ENCODE measurements at places on chromosomes 3 and 15.

DNA sequence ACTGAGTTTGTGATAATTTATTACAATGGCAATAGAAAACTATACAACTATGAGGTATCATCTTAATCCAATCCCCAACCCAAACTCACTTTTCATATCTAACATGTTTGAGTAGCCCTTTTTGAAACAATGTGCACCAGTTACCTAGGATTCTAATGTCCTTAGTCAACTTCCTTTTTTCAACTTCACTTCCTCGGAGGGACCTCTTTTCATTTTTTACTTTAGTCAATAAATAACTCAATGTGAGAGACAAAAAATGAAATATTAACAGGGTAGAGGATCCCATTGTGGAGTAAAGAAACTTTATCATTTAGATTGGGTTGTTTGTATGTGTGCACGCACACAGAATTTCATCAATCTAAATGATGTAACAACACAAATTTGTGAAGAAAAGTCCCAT, 193.6 kb upstream of the LRRC3B start:
- DNase-seq: no peak

DNA sequence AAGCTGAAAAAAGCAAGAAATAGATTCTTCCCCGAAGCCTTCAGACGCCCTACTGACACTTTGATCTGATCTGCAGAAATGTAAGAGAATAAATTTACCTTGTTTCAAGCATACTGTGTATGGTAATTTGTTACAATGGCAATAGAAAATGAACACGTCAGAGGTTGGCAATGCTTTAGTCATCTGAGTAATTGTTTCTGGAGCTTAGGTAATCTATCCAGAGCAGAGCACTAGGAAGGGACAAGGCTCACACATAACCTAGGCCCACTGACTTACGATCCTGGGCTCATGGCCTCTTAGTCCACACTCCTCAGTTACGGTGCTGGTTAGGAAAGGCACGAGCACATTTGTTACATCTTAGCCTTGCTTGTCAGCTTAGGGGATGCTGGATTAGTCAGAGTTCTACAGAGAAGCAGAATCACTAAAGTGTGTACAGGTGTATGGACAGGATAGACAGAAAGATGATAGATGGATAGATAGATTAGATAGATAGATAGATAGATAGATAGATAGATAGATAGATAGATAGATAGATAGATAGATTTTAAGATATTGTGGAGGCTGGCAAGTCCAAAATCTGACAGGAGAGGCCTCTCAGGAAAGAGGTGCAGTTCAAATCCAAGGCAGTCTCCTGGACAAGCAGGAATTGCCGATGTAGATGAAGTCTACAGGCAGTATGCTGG, 46.8 kb upstream of the TBC1D23 start:
- no peak for DNase-seq

- no peak for DNase-seq
These were observed 107.1 kb downstream of the FGF12 start for GRCh38 chr3:192620275-192620674.

DNA sequence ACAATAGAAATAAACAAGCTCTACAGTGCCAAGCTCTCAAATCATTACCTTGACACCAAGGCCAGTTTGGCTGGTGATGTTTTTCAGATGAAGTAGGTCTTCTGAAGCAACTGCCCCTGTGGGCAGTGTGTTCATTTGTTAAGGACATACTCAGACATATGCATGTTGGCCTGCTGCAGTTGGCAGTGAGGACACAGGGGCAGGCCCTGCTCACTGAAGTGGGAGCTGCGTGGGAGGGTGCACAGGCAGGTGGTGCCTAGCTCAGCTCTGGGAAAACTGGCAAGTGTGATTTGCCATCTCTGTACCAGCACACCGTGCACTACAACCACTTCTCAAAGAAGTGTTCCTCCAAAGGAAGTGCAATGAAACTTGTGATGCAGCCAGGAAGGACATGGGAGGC, 28.5 kb upstream of the SNRK start:
- no peak for DNase-seq

DNA sequence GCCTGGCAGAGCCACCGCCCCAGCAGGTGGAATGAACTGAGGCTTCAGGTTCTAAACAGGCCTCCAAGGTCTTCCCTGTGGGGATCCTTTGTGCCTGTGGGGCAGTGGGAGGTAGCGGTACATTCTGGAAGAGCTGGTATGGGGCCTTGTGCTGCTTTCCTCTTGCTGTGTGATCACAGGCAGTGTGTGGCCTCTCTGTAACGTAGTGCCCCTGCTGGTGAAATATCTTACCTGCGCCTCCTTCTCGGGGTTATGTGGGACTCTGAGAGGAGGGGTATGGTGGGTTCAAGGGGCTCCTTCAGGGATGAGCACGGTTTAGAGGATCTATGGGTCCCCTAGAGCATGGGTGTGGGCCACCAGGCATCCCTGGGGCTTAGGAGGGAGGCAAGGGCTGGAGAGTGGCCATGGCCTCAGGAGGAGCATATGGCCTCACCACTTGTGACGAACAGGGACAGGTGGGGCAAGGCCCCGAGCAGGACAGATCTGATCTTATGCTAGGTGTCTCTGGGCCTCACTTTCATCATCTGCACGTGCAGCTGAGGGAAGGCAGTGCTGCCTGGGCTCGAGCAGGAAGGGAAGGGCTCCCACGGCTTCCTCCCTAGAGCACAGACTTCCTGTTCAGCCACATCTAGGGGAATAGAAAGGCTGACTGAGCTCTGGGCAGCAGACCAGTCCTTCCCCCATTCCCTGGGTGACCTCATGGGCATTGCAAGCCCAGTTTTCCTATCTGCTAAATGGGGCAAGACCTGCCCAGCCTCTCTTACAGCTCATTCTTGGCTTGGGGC, 1.9 kb upstream of the ALS2CL start:
- no peak for DNase-seq
